ENCODE measurements at places on chromosomes 4 and X.

DNA sequence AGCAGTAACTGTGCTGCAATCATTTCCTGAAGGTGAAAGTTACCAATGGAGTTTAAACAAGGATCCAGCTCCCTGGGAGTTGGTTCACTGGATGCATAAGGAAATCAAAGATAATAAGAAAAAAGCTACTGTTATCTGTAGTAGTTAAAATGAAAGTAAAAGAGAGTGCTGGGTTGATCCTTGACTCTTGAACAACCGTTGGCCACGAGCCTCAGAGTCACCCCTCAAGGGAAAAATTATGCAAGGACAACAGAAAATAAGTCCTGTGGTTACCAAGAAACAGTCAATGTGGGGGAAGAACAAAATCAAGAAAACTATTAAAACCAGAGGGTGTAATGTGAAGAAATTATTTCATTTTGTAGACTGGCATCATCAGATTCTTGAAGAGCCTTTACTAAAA lies 49.7 kb upstream of the DDIT4L start:
- DNase-seq: peak; percentile 37

GRCh38 chr4:39014028-39014427 lies 18.2 kb downstream of the TMEM156 start:
- no peak for DNase-seq

DNA sequence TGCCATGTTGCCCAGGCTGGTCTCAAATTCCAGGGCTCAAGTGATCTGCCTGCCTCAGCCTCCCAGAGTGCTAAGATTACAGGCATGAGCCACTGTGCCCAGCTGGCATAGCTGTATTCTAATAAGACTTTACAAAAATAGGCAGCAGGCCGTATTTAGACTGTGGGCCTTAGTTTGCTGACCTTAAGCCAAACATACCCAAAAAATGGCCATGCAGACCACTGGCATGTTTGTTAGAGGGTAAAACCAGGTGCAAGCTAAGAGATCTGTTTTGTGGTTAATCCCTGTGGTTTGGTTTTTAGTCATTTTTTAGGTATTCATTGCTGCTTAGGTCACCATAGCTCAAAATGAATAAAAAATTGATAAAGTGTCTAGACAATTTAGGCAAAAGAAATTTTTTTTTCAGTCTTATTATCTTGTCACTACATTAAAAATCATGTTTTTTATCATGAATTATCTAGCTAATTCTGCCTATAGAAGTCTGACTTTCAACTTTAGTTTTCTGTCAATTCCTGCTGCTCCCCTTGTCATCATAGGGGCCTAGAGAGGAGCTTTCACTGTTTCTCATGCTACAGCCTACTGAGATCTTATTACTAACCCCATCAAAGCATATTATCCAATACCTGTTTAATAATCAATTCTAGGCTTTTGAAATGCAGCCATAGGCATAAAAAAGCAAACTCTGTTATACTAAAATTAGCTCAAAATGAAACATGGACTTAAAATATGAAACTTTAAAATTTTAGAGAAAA lies 7.5 kb upstream of the SPINK2 start:
- no peak for DNase-seq

GRCh38 chr4:180099957-180100356 lies 2143.2 kb upstream of the TENM3 start:
- DNase-seq: no peak

DNA sequence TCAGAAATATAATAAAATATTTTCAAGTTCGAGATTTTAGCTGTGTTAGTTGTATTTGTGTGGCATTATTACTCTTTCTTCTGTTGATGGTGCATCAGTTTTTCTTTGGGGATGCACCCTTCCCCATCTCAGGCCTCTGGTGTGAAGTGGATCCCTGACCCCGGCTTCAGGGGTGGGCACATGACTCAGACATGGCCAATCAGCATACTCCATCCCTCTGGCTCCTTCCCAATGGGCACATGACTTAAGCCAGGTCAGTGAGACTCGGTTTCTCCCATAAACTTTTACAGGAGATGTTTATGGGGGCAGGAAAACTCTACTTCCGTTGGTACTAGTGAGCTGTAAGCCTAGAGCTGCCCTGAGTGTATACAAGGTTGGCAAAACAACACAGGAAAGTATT lies 3.0 kb upstream of the KIT start:
- no peak for DNase-seq

GRCh38 chr4:40066651-40067050 lies 10.0 kb downstream of the N4BP2 start:
- no peak for DNase-seq

DNA sequence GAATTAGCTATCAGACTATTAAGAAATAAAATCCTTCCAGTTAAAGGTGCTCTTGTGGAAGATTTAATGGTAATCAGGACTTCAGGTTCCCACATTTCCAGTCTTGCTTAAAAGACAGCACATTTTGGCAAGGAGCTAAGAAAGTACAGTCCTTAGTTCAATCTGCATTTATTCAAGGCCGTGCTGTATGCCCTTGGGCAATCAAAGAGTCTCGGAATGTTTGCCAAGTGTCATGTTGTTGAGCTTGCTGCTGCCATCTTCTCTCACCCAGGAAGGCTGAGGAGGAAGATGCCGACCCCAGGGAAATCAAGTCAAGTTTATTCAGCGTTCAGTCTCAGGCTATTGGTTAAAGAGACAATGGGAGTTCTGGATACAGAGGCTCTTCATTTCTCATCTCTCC lies 388.1 kb upstream of the IGFBP7 start:
- no peak for DNase-seq

DNA sequence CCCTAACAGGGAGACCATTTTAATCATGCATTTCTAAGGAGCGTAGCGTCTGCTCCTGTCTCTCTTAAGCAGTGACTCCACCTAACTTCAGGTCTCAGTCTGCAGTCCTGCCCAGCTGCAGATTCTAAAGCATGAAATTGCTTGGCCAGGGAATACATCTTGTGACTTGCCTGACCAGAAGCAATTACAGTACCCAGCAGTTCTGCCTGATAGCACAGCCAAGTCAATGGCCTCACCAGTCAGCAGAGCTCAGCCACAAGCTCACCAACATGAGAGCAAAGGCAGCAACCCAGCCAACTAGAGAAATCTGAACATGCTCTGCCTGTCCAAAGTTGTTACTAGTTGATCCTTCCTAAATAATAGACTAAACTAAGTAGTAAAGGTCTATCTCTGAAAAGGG lies 2011.9 kb upstream of the PCDH10 start:
- DNase-seq: no peak
